ENCODE measurements at places on chromosomes 2 and 18.

DNA sequence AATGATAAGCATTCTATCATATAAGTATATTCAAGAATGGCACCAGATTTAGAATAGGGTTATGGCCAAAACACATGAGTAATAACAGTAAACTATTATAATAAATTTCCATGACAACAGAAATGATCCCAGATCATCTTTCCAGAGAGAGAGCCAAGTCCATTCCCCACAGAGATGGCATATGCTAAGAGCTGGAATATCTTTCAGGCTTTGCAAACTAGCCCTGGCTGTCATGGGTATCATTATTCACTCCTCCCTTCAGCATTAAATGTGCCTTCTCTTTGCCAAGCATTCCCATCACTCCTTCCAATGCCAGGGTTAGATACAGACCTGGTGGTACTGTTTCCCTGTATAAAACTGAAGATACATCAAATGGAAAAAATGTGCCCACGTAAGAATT is 10.9 kb downstream of the FEZ2 start:
- DNase-seq: no peak

- no peak for DNase-seq
Observed at GRCh38 chr2:219733746-219734145, 106.3 kb downstream of the SLC4A3 start.

DNA sequence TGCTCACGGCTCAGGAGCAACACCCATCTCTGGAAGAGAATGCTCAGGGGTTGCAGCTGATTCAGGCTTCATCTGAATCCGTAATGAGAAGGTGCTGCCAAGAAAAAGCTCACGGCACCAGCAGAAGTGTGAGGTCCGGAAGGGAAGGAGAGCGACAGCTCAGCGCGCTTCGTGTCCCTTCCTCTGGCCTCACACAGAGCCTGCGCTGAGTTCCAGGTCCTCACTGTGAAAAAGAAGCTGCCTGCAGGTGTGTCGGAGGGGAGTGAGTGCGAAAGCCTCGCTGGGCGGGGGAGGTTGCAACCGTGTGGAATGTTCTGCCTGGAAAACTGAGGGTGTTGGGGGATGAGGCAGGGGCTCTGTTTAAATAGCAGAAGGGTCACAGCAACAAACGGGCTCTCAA is 76.2 kb upstream of the TWIST2 start:
- DNase-seq: no peak

DNA sequence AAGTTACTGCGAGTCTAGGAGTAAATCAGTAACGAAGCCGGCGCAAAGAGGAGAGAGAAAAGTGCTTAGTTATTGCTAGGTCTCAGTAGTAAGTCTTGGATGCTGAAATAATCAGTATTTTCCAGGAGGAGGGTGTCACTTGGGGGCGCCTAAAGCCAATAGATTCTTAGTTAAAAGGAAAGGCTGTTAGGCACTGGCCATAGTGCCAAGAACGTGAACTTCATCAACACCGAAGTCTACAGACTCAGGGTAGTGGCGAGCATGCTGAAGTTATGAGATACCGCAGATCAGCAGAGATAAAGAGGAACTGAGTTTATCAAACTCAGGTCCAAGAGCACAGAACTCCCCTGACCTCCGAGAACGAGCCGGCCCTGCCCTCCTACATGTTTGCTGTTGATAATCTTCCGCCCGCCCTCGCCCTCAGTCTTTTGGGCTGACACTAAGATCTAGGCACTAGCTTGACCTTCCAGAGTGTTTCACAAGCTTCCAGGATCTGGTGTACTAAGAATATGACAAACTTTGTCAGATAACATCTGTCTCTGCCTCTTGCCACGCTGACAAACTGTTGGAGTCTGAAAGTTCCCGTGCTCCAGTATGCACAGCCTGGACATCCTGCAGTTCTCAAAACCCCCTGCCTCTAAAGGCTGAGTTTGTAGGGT is 49.2 kb downstream of the CYB5A start:
- DNase-seq: no peak

GRCh38 chr2:76599732-76600368 is 889.1 kb upstream of the GCFC2 start:
- DNase-seq: no peak

DNA sequence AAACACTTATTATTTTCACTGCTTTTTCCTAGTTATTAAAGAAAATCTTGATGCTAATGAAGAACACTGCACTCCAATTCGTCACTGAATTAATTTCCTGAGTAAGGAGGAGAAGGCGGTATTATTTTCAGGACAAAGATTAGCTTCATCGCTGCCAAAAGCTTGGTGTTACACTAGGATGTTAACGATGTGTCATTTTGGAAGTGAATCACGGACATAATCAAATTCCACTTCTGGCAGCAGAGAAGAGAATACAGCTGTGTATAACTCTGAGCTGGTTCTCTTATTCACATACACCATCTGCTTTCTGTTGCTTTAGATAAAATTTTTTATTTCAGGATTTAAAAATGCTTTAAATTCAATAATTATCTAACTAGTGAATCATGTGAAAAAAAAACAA is 74.1 kb downstream of the SCG2 start:
- DNase-seq: no peak
